ENCODE measurements at places on chromosomes 4 and X.

GRCh38 chr4:140906993-140907962 is 151.1 kb upstream of the TBC1D9 start:
- no peak for DNase-seq

DNA sequence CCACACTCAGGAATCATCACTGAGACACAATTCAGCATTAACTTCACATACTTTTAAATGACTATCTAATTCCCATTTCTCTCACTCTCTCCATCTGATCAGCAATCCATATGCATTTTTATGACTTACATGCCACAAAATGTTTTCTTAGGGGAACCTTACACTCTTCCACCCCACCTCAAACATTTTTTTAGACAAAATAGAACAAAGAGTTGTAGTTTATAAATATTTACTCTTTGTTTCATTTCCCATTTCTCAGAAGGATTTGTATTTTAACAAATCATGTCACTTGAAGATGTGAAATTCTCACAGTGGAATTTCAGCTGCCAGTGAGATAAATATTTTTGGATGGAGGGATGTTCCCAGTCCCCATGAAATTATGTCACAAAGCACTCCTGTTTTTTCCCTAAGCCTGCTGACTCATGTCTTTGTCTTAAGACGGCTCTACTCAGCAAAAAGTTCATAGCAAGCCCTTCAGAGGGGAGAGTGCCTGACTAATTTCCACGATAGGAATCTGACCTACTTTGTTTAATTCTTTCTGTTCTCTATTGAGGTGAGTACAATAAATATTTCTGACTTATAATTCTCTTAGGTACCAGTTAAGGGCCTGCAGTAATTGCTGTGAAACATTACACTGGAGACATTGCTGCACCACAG is 257.7 kb downstream of the THOC2 start:
- DNase-seq = no peak

GRCh38 chr4:4930677-4931076 is 71.2 kb downstream of the MSX1 start:
- DNase-seq = no peak

GRCh38 chr4:20421603-20421985 is 169.9 kb downstream of the SLIT2 start:
- no peak for DNase-seq

DNA sequence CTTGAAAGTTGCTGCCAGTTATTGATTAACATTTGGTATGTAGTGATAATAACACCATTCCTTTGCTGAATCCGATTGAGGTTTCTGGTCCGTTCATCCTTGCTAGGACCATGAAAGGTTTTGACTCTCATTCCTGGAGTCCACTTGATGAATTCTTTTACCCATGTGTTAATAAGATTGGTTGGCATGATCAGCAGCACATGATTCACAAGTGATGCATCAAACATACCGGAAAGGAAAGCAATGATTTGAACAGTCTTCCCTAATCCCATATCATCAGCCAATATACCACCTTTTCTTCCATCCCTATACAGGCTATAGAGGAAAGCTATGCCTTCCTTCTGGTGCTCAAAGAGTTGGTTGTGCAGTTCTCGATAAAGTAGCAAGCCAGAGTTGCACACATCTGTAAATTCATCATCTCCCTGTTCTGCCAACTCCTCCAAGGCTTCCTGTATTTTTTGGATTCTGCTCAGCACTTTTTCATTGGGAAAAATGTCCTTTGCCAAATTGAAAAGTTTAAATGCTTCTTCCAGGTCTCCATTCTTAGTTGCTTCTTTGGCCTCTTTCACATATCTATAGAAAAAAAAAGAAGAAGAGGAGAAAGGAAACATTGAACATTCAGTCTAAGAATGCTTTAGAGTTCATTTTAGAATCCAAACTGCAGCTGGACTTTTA is 26.7 kb downstream of the PIN4 start:
- DNase-seq = no peak

DNA sequence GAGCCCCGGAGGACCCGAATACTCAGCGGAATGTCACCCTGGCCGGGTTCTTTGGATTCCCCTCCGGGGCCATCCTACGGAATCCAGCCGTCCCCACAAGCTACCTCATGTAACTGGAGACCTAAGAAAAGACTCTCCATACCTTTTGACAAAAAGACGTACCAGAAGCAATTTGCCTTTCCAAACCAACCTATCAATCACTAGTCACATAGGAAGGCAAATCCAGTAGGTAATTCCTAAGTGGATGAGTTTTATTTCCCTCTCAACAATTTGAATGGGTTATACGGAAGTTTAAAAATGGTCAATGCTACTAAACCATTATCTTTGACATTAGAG is 16.8 kb downstream of the POU4F2 start:
- no peak for DNase-seq

DNA sequence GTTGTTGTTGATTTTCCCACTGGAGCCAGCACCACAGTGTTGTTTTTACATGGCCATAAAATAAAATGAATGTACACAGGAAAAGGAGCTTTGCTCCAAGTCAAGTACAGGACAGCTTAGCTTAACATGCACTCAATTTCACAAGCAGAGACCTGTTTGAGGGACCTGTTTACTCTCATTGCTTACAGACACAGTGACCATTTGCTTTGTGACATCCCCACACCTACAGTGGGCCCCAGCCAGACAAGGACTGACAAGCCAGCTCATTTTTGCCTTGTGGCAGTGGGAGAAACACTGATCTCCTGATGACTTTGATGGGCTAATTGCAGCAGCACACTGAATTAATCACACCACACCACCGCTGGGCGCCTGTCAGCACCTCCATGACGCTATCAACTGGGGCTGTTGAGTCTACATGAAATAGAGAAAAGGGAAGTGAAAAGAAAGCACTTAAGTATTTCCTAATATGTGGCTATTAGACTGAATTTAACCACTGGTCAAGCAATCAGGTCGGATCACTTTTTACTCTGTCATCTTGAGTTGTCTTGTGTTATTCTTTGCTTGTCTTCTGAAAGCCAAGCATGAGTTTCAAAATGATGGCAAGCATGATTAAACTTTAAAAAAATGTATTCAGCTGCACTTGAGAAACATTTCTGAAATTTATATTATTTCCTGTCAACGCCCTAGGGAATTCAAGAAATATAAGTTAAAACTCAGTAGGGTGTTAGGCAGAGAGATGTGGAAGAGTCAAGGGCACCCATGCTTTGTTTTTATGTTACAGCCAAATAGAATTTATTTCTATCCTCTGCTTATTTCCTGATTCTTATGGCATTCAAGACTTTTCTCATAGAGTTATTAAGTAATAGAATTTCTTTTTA is 557.7 kb downstream of the RAB28 start:
- DNase-seq = no peak
